NAMALWA (cell line): ENCODE measurements at places on chromosomes 11 and 22.

GRCh38 chr11:77450227-77450626 lies 23.7 kb downstream of the PAK1 start:
- no peak for DNase-seq

- DNase-seq: no peak
Observed at GRCh38 chr22:20153945-20154344, 3.1 kb upstream of the CCDC188 start.

- no peak for DNase-seq
Observed at GRCh38 chr22:31901388-31902137, 42.8 kb upstream of the YWHAH start.

DNA sequence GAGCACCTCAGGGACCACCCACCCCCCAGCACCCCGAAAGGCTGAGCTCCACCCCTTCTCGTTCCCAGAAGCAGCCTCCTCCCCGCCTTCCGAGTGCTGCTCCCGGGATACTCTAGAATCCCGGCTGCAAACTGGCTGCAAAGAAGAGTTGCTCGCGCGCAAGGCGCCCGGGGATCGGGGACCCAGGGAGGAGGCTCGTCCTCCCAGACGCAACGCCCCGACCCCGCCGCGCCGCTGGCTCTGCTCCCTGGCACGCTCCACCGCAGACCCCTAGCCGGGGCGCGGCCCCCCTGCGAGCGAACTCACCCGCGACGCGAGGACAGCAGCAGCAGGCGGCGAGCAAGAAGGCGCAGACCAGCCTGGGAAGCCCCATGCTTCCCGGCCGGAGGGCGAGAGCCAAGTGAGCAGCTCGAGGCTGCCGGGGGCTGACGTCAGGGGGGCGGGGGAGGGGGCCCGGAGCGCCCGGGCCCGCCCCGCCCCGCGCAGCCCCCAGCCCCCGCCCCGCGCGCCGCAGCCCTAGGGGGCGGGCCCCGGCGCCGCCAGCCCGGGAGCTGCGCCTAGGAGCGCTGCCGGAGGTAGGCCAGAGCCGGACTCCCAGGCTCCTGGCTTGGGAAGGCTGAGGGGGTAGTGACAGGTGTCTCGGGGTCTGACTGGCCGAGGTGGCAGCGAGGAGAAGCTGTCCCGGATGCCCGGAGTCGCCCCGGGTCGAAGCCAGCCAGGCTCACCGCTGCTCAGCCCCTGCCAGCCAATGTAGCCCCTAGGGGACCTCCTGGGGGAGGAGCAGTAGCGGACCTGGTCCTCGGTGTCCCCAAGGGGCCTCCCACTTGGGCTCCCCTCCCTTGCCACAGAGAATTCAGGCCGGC lies at the start of gene MCAM:
Gene MCAM, minus strand, starts transcription at position 402 of the 863 bp plus-strand sequence. Its CDS starts 29 bp downstream, at position 373.
- no peak for DNase-seq

DNA sequence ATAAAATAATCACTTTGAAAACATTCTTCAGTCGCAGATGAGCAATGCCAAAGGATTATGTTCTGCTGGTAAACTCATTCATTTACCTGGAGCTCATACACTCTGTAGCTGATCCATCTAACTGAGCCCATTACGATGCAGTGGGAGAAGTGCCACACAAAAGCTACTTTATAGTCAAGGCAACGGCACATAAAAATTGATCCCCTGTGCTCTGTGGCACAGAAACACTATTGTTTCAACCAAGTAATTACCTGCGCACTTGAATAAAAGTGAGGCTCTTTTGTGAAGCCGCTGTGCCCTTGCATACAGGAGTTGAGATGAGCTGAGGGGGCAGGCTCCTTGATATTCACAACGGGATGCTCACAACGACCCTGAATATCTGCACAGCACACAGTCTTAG lies 7.2 kb downstream of the DKK3 start:
- DNase-seq: no peak

DNA sequence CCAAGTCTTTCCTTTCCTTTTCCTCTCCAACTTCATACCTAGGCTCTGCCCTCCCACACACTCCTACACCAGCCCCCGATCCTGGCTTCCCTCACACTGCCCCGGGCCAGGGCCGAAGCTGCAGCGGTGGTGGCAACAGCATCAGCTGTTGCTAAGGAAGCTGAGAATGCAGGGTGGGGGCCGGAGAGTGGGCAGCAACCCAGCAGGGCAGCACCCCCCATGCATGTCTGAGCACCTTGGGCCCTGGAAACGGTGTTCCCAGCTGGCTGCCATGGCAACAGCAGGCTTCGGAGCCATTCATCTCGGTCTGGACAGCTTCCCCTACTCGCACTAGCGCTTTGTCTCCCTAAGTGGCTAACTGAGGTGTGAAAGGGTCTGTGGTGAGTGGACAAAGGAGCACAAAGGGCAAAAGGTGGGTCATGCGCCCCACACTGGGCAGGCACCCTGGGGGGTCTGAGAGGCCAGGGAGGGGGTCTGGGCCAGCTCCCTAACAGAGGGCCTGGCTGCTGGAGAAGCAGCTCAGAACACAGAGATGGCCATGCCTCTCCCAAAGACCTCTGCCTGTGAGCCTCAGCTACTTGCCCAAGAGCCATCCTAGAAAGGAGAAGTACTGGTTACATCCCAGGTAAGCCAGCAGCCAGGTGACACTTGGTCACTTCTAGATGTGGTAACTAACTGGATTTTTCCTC lies 42.1 kb upstream of the JAM3 start:
- DNase-seq: no peak

DNA sequence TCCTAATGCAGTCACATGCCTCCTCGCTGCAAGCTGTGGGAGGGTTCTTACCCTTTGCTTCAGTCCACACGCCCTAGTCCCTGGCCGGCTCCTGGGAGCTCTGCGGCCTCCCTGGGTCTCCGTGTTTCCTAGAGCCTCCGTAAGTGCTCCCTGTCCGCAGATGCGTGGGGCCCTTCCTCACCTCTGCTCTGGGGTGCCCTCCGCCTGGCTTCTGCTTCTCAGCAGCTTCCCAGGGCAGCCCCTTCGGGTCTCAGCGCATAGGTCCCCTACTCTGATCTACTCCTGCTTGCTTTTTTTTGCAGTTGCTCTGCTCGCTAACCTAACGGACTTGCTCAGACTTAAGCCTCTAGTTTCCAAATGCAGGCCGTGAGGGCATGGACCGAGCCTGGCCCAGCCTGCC lies 22.4 kb downstream of the CAPN1 start:
- DNase-seq: no peak

- no peak for DNase-seq
Observed at GRCh38 chr11:9210922-9211320, 54.2 kb downstream of the DENND5A start.

DNA sequence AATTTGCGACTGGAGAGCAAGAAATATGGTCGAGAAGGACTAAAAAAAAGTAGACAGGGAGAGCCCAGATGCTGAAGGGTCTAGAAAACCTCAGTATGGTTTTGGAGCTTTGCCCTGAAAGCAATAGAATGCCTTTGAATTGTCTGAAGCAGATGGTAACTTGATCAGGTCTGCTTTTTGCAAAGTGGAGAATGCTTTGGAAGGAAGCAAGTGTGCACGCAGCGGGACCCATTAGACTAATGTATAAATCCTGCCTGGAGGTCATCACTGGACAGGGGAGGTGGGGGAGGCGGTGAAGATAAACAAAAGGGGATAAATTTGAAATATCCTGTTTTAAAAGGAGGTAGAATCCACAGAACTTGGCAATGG lies 757 bp upstream of the HINFP start:
- DNase-seq: no peak

- no peak for DNase-seq
Observed at GRCh38 chr11:97237151-97237550, 847.3 kb downstream of the JRKL start.

DNA sequence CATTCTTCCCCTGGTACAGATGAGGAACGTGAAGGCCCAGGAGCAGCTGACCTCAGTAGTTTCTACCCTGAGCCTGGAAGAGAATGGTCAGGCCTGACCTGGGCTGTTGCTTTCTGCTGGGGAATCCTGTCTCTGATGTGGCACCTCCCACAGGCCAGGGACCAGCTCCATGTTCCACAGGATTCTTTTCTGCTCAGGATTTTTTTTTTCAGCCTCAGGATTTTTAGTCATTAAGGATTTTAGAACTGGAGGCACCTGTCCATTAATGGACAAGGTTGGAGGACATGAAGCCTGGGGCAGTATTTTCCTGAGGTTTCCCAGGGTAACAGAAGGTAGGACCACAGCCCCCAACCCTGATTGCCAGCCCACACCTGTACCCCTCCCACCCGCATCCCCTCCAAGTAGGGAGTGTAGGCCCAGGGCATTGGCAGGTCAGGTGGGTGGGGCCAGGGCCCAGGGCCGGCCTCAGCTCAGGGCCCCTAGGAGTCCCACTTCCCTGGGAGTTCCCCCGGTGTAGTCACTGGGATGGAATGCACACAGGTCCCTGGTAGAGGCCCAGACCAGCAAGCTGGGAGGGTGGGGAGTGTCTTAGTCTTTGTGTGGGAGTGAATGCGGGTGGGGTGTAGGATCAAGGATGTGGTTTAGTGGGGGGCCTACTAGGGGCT lies 16.1 kb downstream of the BIK start:
- DNase-seq: no peak

DNA sequence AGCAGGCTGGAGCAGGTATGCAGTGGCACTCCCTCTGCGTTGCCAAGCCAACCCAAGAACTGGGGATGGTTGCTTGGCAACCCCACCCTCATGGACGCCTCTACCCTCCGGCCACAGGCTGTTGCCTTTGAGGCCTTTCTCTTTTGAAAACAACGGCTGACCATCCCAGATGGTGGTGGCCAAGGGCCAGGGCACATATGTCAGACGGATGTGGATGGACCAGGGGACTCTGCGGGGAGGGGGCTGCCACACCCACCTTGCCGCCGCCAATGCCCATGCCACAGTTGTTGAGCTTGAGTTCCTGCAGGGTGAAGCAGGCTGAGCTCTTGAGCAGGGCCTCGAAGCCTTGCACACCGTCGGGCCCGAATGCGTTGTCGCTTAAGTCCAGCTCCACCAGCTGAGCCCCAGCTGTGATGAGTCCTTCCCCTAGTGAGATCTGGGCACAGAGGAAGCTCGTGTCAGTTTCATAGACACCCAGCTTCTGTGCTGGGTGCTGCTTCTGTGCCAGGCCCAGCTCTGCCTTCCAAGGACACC lies 21.5 kb downstream of the RANGAP1 start:
- no peak for DNase-seq

- DNase-seq: no peak
Observed at GRCh38 chr22:43823911-43824665, 12.0 kb upstream of the EFCAB6 start.

DNA sequence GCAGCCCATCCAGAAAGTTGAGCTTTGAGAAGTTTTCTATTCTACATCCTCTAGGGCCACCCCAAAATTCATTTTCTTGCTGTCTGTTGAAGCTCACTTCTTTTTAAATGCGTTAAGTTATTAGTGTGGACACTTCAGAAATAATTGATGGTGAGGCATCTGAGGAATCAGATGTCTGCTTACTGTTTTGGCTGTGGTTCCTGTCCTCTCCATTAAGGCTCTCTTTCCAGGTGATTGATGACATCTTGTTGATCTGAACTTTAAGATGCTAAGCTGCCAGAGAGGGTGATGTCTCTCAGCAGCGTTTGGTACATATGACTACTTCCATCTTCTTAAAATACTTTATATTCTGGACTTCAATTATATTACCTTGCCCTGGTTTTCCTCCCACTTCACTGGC lies 45.2 kb downstream of the FAT3 start:
- no peak for DNase-seq

GRCh38 chr11:27423125-27423524 lies 49.5 kb downstream of the LGR4 start:
- no peak for DNase-seq

- DNase-seq: no peak
Observed at GRCh38 chr22:29907753-29908515, 25.0 kb downstream of the MTMR3 start.

DNA sequence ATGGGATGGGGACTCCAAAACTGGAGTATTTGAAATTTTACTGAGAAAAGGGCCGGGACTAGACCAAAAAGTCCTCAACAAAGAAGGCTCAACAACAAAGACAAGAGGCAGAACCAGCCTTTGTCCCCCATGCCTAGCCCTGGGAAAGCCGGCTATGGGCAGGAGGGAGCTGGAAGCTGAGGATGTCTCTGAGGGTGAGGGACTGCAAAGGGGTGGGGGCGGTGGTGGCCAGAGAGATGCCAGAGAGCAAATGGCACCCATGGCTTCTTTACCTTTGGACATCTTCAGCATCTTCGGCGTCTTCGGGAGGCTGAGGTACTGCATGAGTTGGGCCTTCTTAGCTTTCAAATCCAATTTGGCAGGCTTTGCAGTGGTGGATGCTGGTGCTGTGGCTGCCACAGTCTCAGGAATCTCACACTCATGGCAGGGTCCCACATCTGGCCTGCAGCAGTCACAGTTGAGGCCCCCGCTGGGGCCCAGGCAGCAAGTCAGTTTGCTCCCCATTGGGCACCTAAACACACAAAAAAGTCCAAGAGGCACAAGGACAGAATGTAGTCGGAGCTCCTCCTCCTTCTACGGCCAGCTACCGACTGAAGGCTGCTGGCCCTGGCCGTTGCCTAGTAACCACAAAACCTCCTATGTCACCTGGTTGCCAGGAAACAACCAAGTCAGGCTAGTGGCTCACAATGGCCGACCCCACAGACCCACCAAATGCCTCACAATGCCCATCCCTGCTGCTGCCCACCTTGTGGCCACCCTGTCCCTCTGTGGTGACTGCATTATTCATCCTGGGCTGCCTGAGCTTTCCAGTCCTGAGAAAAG lies at the start of gene C22orf42:
Gene C22orf42, minus strand, starts transcription at position 592 of the 822 bp plus-strand sequence. Its CDS starts 88 bp downstream, at position 504.
- DNase-seq: no peak

DNA sequence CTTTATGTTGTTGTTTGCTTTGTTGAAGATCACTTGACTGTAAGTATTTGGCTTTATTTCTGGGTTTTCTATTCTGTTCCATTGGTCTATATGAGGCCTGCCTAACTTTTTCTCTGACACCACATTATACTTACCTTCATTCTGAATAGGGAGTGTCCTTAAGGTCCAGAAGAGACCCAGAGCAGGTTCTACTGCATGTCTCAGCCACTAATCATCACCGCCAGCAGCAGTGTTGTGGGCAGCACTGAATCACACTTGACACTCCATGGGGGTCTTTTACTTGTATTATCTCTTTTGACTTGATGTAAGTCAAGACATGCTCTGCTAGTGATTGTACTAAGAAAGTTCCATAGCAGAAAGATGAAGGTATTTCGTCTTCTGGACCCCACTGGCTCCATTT lies 274.9 kb downstream of the TENM4 start:
- DNase-seq: no peak
